ENCODE measurements at places on chromosomes 11 and 22.

- no peak for DNase-seq
These were observed 8.1 kb downstream of the DESI1 start for GRCh38 chr22:41612603-41613306.

DNA sequence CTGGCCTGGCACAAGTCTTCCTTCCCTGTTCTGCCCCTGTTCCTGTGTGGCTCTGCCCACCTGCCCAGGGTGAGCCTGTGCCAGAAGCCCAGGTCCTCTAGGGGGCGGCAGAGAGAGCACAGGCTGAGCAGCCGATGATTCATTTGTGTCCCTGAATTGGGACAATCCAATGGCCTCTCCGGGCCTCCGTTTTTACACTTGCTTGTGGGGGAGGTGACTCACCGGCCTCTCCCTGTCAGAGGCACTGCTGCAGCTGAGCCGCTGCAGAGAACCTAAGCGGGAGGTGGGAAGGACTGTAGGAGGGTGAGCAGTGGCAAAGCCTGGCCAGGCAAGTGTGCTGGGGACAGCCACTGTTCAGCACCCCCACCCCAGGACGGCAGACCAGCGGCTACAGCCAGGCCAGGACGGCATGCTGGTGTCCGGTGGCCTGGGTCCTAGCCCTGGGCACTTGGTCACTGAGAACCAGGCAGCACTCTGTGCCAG lies 65.2 kb upstream of the LMO1 start:
- DNase-seq = peak; percentile 39

DNA sequence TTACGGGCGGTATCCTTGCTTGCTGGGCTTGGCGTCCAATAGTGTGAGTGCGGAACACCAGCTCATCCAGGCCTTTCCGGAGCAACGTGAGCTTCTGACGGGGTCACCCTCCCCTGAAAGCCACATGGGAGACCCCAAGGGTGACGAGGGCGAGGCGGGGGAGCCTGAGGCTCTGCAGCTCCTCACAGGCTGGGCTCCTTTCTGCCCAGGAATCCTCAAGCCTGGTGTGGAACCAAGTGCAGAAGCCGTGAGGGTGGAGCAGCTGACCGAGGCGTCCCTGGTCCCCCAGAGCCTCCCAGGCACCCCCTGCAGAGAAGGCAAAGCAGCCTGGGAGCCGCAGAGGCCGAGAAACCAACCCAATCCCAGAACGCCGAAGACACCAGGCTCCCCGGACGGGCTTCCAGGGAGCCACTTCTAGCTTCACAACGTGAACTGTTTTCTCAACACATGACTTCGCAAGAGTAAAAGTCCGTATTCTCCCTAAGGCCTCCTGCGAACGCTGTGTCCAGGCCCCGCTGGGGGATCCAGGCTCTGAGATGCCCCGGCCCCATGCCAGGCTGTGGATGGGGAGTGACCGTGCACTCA lies 530.3 kb downstream of the BRD1 start:
- DNase-seq = no peak

DNA sequence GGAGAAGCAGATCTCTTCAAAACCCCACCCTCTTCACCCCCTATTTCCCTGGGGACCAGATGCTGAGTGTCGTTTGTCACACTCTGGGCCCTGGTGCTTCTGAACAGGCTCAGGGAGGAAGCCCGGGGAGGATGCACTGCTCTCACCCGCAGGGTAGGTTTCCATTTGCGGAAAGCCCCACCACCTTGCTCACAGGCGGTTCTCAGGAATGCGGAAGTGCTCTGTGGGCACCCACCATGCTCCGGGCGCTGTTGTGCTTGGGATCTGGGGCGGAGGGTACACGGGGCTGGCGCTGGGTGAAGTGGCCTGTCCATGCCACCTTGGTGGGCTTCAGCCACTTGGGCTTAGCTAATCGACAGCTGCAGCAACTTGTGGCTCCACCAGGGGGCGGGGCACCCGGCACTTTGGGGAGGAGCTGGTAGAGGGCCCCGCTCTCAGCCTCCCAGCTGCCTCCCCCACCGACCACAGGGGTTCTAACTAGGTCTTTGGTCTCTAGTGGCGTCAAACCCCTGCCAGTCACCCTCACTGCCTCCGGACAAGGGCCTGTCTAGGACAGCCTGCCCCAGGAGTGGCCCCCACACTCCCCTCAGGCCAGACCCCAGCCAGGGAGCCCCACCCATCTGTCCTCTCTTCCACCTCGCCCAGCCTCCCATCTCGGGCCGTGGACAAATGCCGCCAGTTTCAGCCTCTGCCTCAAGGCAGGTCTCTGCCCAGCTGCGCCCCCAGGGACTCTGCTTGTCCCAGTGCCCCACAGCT lies 7.4 kb downstream of the NDUFV1 start:
- DNase-seq = peak; percentile 89

DNA sequence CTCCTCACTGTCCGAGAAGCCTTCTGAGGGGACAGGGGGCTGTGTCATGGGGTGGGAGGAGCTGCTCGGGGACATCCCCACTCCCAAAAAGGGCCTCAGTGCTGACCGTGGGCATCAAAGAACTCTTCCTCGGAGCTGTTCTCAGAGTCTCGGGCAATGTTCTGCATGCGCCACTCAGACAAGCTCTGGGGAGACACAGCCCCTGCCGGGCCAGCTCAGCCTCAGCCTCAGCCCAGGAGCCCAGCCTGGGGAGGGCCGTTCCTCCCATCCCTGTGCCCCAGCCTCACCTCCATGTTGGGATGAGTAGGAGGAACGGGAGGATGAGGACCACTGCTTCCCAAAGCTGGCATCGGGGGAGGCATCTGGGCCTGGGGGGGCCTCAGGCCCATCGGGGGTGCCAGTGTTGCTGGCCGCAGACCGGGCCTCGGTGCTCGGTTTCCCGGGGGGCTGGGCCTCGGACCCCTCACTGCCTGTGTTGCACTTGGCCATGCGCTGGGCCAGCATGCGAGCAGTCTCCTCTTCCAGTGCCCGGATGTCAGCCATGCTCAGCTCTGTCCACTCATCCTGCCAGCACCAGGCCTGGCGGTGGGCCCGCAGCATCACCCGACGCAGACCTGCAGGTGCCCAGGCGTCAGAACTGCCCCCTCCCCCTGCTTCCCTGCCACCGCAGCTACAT lies 5.2 kb downstream of the PITPNM1 start:
- DNase-seq = no peak

- no peak for DNase-seq
These were observed 14.2 kb downstream of the SCYL1 start for GRCh38 chr11:65538915-65539743.

GRCh38 chr11:19728436-19728835 lies 15.8 kb downstream of the NAV2 start:
- DNase-seq = no peak

- DNase-seq = peak; percentile 40
These were observed 76.9 kb upstream of the CTSC start for GRCh38 chr11:88414385-88414861.

DNA sequence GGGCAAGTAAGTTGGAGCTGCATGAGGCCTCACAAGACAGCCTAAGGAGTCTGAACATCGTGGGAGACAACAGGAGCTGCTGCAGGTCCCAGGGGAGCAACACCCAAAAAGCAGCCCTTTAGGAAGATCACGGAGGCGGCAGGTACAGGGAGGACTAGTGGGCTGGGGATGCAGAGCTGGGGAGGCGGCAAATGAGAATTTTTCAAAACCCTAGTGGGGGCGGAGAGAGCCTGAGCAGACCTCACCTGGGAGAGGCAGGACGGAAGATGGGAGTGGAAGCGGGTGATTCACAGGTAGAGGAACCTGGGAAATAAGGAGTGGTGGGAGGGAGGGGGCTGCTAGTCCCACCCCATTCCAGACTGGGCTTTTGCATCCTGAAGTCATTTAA lies 42.1 kb downstream of the DKK3 start:
- DNase-seq = no peak

- DNase-seq = no peak
These were observed 55.7 kb downstream of the PHF21B start for GRCh38 chr22:44954149-44954548.

DNA sequence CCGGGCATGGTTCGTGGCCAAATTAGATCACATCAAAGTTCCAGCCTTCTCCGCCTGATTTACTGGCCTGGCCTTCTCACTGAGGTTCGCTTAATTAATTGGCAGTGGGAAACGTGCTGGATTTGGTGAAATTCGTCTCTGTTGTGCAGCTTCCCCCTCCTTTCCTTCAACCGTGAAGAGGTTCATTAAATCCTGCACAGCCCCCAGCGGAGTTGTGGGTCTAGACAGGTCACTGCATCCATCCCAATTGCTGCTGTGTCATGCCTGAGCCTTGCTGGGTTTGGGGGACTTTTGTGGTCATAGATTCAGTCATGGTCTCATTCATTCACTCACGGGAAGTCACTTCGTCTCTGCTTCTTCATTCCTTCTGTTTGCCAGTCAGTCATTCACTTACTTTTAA lies 90.0 kb downstream of the INSC start:
- no peak for DNase-seq

DNA sequence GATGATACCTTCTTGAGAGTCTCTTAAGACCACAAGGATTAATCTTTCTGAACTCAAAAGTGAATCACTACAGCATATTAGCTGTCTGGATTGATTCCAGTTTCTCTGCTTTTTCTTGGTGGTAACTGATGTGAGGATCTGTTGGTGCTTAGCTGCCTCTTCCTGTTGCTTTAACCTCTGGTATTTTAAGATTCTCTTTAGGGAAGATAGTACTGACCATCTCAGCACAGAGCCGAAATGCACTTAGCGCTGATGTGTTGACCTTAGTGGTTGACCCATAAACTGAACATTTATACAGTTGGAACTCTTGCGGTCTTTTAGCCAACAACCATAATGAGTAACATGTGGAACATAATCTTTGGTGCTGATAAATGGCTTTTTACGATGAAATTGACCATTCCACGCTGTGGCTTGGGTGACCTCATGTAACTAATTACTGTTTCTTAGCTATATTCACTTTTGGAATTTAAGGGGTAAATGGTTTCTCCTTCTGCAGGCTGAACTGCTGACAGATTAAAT lies 33.7 kb downstream of the APLP2 start:
- no peak for DNase-seq

- no peak for DNase-seq
These were observed 412.7 kb downstream of the ETS1 start for GRCh38 chr11:128174465-128175291.

DNA sequence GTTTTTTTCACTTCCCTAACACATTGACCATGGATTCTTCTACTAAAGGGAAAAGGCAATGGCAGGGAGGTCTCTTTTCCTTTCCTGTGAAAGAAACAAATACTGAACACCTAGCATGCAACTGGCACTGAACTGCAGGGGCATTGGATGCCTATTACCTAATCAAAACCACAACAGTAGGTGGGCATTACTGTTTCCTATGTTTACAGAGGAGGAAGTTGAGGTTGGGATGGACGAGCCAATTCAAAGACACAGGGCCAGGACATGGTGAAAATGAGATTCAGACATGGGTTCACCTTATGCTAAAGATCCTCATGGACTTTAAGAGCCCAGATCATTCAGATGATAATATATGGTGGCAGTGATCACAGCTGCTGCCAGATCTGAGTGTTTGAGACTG lies 407.0 kb downstream of the MIAT start:
- no peak for DNase-seq

GRCh38 chr11:102561636-102562035 lies 31.1 kb upstream of the MMP7 start:
- DNase-seq = no peak

DNA sequence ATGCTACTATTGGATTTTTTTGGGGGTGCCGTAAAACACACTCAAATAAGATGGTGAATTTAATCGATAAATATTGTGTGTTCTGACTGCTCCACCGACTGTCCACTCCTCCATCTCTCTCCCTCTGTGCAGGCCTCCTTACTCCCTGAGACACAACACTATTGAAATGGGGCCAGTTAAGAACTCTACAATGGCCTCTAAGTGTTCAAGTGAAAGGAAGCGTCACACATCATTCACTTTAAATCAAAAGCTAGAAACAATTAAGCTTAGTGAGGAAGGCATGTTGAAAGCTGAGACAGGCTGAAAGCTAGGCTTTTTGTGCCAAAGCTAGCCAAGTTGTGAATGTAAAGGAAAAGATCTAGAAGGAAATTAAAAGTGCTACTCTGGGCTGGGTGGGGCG lies 156.7 kb downstream of the CTTN start:
- no peak for DNase-seq

DNA sequence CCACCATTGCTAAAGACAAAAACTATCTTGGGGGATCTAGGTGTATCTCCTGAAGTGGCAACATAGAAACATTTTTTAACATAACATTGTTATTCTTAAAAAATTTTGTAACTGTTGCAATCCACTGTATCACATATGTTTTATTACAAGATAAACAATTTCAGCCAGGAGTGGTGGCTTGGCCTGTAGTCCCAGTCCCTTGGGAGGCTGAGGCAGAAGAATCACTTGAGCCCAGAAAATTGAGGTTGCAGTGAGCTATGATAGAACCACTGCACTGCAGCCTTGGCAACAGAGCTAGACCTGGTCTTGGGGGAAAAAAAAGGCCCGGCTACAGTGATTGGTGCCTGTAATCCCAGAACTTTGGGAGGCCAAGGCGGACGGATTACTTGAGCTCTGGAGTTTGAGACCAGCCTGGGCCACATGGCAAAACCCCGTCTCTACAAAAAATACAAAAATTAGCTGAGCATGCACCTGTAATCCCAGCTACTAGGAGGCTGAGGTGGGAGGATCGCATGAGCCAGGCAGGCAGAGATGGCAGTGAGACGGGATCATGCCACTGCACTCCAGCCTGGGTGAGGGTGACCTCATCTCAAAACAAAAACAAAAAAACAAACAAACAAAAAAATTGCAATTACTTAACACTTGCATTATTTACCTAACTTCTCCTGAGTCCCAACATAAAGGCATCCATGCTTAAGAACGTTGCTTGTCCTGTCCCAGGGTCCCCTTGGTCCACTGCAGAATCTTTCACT lies 1.5 kb upstream of the DEPDC5 start:
- no peak for DNase-seq

DNA sequence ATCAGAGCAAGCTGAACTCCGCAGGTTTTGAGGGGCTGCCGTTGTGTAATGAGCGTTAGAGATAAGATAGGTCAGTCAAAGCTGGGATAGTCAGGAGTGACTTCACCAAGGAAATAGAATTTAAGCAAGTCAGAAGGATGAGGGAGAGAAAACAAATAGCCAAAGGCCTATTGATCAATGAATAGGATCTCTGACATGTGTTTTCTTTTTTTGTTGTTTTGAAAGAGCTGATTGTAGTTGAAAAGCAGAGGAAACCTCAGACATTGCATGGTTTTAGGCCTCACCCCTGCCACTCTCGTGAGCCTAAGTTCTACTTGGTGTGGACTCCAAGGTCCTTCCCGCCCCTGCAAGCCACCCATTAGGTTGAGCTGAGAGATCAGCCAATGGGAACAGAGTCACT lies 3.2 kb downstream of the EIF3L start:
- DNase-seq = no peak

DNA sequence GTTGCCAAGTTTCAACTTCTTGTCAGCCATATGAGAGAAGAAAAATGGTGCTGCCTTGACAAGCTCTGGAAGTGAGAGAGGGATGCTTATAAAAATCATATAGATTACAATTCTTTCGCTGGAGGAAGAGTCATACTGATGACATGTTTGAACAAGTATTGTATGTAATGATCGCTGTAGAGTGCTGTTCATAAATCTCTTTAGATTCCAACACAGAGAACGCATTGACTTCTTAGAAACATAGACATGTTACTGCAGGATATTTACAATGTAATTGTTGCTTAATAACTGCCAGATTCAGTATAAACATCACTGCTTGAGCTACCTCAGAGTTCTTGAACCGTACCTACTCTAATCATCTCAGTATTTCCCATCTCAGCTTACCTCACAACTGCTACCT lies 571.6 kb downstream of the LUZP2 start:
- no peak for DNase-seq

- DNase-seq = no peak
These were observed 44.6 kb downstream of the SFI1 start for GRCh38 chr22:31540966-31541365.

GRCh38 chr11:113532697-113533424 lies 57.7 kb upstream of the DRD2 start:
- peak; percentile 33 for DNase-seq

GRCh38 chr11:95975343-95975742 lies 51.4 kb upstream of the MTMR2 start:
- DNase-seq = no peak

All from CD4-positive, alpha-beta T cell treated with Interleukin-4 for 4 hours (primary cell).